ENCODE measurements at places on chromosomes 16 and 17. TPM values are rescaled to one million over a fixed set of nuclear protein-coding genes. Genes with fewer than 3 reads are reported as not detected.

Gene PRAC1
- total RNA-seq: not detected

Gene FOXC2
- total RNA-seq: 0.18 TPM

Gene AATK
- total RNA-seq: 0.43 TPM

Gene LGALS9
- 1.8 TPM for total RNA-seq

Gene UMOD
- not detected for total RNA-seq

Gene UTS2R
- not detected for total RNA-seq

Gene TBX6
- 0.09 TPM for total RNA-seq

Gene CDRT4
- total RNA-seq: 1.8 TPM

Gene SBK1
- not detected for total RNA-seq

Gene C16orf46
- 0.37 TPM for total RNA-seq

Gene SIAH1
- total RNA-seq: 33.5 TPM

Gene FKBP10
- total RNA-seq: 293 TPM

Gene ATP2A1
- total RNA-seq: 0.28 TPM

Gene HEATR9
- total RNA-seq: not detected

Gene CACNG1
- total RNA-seq: not detected

Gene GP1BA
- not detected for total RNA-seq

Gene SPNS2
- total RNA-seq: 3.7 TPM

Gene TBC1D3G
- total RNA-seq: not detected

Gene B4GALNT2
- total RNA-seq: 3.6 TPM

Gene PLD6
- 2.9 TPM for total RNA-seq

Gene CFAP119
- total RNA-seq: 2.4 TPM

Gene RBFOX1
- not detected for total RNA-seq

Gene NPIPA1
- 43.4 TPM for total RNA-seq

Gene CTRB2
- total RNA-seq: not detected

Gene DNAAF1
- not detected for total RNA-seq

Gene CHP2
- total RNA-seq: not detected

Gene HOXB8
- total RNA-seq: not detected

Gene MRPL28
- total RNA-seq: 89.0 TPM

Gene EVI2B
- total RNA-seq: 0.09 TPM

Gene ERN2
- total RNA-seq: not detected

Gene CCL1
- not detected for total RNA-seq

Gene FBXW10
- total RNA-seq: 0.09 TPM

Gene ANTKMT
- 25.4 TPM for total RNA-seq

Gene RAB37
- 0.43 TPM for total RNA-seq

Gene ACSM2A
- total RNA-seq: not detected
